ENCODE measurements at places on chromosomes 4 and X. TPM values are rescaled to one million over a fixed set of nuclear protein-coding genes. Genes with fewer than 3 reads are reported as not detected.

DNA sequence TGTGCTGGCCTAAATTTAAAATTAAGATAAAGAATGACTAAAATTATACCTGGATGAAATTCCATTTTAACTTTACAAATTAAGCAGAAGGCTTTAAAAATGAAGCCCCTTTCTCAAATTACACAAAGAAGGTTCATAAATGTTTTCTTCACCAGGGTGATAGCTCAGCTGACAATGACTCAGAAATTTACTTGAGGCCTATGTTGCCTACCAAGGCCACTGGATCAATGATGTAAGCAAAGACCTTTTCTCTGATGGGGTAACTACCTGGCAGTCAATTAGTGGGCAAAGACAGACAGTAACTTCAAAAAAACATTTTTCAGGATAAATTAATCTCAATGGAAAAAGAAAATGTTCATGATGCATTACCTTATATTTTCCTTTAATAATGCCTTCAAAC lies 23.9 kb upstream of the GPR34 start:
- H3K27me3 ChIP-seq, result no peaks in the 10 kb centered on the region
- H3K36me3 ChIP-seq, result peaks cover 17% of the 10 kb centered on the region
- H3K4me1 ChIP-seq, result peaks cover 34% of the 10 kb centered on the region
- no peak overlapping the region for H3K4me3 ChIP-seq

DNA sequence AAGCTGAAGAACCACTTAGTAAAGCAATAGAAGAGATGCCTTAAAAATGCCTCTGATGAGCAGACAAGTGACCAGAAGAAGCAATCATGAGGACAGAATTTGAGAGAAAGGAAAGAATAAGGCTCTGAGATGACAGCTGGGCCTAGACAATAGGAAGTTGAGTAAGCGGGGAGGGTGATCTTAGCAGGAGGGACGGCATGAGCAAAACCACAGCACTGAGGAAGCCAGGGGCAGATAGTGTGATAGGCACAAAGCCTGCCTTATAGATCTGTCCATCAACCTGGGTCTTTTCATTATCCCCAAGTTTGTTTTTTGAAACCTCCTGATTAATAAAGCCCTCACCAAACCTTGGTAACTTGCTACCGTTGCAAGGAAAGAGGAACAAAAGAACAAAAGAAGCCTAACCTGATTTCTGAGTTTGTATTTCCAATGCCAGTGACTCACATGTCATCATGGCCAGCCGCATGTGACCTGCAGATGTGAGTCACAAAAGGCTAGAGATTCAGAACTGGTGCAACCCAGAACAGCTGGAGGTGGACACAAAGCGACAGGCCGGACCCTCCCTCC lies 55.7 kb upstream of the PPARGC1A start:
- DNase-seq, result peak; percentile 59
- no peak overlapping the region for H3K4me3 ChIP-seq
- no peaks in the 10 kb centered on the region for H3K36me3 ChIP-seq
- H3K27me3 ChIP-seq, result no peaks in the 10 kb centered on the region
- peak overlapping the region; percentile 75 for H3K27ac ChIP-seq
- peaks cover 23% of the 10 kb centered on the region for H3K4me1 ChIP-seq

DNA sequence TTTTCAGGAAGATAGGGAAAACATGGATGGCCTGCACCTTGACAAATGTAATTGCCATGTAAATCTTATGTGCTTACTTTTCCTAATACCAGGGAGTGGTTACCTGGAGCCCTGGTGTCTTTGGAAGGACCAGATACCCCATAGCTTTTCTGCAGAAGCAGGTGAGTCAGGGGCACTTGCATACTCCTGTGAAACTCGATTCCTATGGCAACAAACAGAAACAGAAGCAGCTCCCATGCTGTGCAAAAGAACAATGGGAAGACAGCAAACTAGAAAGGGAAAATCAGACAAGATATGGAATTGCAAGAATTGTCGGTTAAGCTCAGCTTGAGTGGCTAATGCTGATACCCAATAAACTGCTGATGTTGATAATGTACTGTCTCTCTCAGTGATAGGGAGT lies 117.4 kb upstream of the AFF2 start:
- no peak for DNase-seq
- H3K4me3 ChIP-seq, result no peak overlapping the region
- H3K36me3 ChIP-seq, result no peaks in the 10 kb centered on the region
- H3K4me1 ChIP-seq, result peaks cover 11% of the 10 kb centered on the region
- H3K27me3 ChIP-seq, result no peaks in the 10 kb centered on the region

- DNase-seq, result no peak
- H3K36me3 ChIP-seq, result peaks cover 38% of the 10 kb centered on the region
- peaks cover 17% of the 10 kb centered on the region for H3K4me1 ChIP-seq
- H3K27me3 ChIP-seq, result no peaks in the 10 kb centered on the region
- peak overlapping the region; percentile 50 for H3K27ac ChIP-seq
Observed at GRCh38 chr4:6908432-6909112, 1.1 kb upstream of the TBC1D14 start.

DNA sequence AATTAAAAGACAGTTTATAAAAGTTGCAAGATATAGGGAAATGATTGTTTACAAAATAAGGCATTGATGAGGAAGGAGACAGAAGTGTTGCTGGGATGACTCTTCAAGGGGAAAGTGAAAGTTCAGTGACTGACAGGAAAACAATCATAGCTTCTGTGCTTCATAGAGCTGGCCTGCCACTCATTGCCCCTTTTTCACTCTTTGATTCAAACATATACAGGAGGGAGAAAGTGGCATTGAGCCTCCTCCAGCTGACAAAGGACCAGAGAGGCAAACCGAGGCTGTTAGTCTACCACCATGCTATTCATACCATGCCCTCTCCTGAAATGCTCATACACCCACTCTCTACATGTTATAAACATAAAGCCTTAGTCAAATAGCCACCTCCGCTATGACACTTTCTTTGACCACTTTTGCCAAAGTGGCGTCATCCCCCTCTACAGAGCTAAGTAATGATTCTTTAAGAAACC lies 79.2 kb upstream of the ATOH1 start:
- no peak overlapping the region for H3K27ac ChIP-seq
- H3K27me3 ChIP-seq, result no peaks in the 10 kb centered on the region
- no peaks in the 10 kb centered on the region for H3K36me3 ChIP-seq
- H3K4me3 ChIP-seq, result no peak overlapping the region
- no peaks in the 10 kb centered on the region for H3K4me1 ChIP-seq

GRCh38 chrX:110435196-110435595 lies 76.5 kb downstream of the RTL9 start:
- H3K4me1 ChIP-seq, result no peaks in the 10 kb centered on the region
- no peak for DNase-seq
- no peaks in the 10 kb centered on the region for H3K36me3 ChIP-seq
- no peak overlapping the region for H3K27ac ChIP-seq
- H3K4me3 ChIP-seq, result no peak overlapping the region
- H3K27me3 ChIP-seq, result peaks cover 100% of the 10 kb centered on the region

DNA sequence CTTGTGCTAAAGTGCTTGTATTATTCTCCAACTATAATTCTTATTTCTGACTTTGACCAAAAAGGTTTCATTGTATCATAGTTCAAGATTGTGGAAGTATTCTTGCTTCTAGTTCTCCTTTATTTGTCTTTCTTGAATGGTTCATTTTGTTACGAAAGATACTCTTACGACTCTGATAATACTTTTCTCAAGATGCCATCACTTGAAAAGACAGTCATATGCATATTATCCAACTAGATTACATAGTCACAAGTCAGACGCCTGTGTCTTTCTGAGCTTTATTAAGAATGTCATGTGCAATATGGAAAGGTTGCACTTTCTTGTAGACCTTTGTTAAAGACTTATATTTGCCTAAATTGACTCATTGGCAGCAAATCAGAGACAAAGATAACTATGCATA lies 71.4 kb upstream of the HPGD start:
- no peak overlapping the region for H3K27ac ChIP-seq
- no peaks in the 10 kb centered on the region for H3K4me1 ChIP-seq
- no peaks in the 10 kb centered on the region for H3K36me3 ChIP-seq
- no peaks in the 10 kb centered on the region for H3K27me3 ChIP-seq

GRCh38 chrX:10280071-10280470 lies 123.3 kb downstream of the CLCN4 start:
- no peak for DNase-seq
- H3K27ac ChIP-seq, result no peak overlapping the region
- H3K4me1 ChIP-seq, result no peaks in the 10 kb centered on the region
- H3K27me3 ChIP-seq, result peaks cover 12% of the 10 kb centered on the region
- H3K36me3 ChIP-seq, result no peaks in the 10 kb centered on the region
- H3K4me3 ChIP-seq, result no peak overlapping the region

DNA sequence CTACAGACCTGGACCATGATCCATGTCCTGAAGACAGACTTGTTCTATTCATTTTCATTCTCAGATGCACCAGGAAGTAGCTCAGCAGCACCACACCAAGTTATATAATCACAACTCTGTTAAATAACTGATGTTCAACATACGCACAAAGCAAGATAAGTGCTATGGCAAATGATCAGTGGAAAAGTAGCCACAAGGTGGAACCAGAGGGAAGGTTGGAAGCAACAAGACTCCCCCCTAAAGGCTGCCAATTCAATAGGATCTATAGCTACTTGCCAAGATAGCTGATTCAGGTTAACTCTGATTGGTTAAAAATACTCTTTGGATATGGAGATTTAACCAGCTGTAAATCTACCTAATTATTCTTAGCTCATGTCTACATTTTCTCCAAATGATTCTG lies 23.7 kb upstream of the FAM47B start:
- DNase-seq, result peak; percentile 54
- peak overlapping the region; percentile 42 for H3K27ac ChIP-seq
- H3K4me1 ChIP-seq, result peaks cover 31% of the 10 kb centered on the region
- no peaks in the 10 kb centered on the region for H3K36me3 ChIP-seq
- H3K27me3 ChIP-seq, result no peaks in the 10 kb centered on the region
- no peak overlapping the region for H3K4me3 ChIP-seq

GRCh38 chrX:110532581-110532931 lies 173.9 kb downstream of the RTL9 start:
- no peaks in the 10 kb centered on the region for H3K4me1 ChIP-seq
- H3K36me3 ChIP-seq, result no peaks in the 10 kb centered on the region
- H3K27ac ChIP-seq, result no peak overlapping the region

GRCh38 chrX:18725310-18725943 lies 18.0 kb downstream of the PPEF1 start:
- H3K27me3 ChIP-seq, result no peaks in the 10 kb centered on the region
- H3K4me3 ChIP-seq, result no peak overlapping the region
- H3K4me1 ChIP-seq, result no peaks in the 10 kb centered on the region
- H3K36me3 ChIP-seq, result no peaks in the 10 kb centered on the region
- no peak for DNase-seq
- H3K27ac ChIP-seq, result no peak overlapping the region

DNA sequence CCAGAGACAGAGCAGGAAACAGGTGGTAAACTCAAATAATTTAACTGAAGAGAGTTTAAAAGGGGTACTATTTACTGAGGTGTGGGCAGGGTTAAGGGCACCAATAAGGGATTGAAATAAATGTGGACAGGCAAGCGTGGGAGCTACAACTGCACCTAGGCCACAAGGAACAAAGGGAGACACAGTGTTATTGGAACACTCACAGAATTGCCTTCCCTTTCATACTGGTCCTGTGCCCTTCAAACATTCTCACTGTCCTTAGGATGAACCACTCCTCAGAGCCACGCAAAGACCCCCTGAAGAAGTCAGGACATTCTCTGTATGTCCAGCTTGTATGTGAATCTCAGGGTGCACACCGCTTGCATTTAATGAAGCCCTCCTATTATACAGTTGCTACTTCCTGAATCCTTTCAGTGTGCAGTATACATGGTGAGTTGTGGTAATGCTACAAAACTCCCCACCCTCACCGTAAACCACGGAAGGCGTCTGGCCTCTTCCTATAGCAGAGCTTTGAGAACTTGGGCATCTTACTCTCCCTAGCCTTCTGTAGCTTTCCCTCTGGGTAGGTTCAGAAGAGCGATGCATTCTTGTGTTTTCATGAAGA lies 9.6 kb upstream of the MRPL1 start:
- no peak overlapping the region for H3K4me3 ChIP-seq
- no peak overlapping the region for H3K27ac ChIP-seq
- DNase-seq, result no peak
- H3K27me3 ChIP-seq, result no peaks in the 10 kb centered on the region

DNA sequence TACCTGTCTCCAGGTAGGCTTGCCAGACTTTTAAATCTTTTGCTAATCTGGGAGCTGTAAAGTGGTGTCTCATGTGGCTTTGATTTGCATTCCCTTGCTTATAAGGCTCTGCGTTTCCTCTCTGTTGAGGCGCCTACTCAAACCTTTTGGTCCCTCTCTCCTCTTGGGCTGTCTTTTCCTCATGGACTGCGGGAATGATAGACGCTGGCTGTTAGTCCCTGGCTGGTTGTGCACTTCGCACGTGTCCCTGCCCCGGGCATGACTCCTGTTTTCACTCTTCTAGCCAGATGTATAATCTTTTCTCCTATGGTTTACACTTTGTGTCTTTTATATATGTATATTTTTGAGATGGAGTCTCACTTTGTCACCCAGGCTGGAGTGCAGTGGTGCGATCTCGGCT lies 39.7 kb downstream of the RGS12 start:
- H3K27me3 ChIP-seq, result no peaks in the 10 kb centered on the region
- H3K4me3 ChIP-seq, result no peak overlapping the region
- no peak for DNase-seq
- H3K27ac ChIP-seq, result no peak overlapping the region
- no peaks in the 10 kb centered on the region for H3K36me3 ChIP-seq

DNA sequence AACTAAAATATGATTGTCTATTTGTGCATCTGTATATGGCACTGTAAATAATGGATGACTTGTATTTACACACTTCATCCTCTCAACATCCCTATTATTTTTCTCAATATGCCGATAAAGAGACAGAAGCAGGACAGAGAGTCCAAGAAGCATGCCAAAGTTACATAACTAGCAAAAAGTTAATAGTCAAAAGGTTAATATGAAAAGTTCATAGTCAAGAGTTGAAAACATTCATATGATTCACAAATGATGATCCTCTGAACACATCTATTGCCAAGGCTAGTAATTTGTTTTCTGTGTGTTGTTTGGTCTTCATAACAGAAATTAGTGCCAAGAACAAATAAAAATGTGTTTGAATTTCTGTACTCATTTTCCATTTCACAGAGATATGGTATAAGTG lies 231.0 kb downstream of the ADAMTS3 start:
- H3K36me3 ChIP-seq, result no peaks in the 10 kb centered on the region
- no peaks in the 10 kb centered on the region for H3K4me1 ChIP-seq
- DNase-seq, result no peak

- no peak for DNase-seq
- no peaks in the 10 kb centered on the region for H3K4me1 ChIP-seq
- H3K4me3 ChIP-seq, result no peak overlapping the region
- H3K36me3 ChIP-seq, result no peaks in the 10 kb centered on the region
- no peaks in the 10 kb centered on the region for H3K27me3 ChIP-seq
- no peak overlapping the region for H3K27ac ChIP-seq
Observed at GRCh38 chr4:138005486-138005885, 236.7 kb downstream of the SLC7A11 start.

DNA sequence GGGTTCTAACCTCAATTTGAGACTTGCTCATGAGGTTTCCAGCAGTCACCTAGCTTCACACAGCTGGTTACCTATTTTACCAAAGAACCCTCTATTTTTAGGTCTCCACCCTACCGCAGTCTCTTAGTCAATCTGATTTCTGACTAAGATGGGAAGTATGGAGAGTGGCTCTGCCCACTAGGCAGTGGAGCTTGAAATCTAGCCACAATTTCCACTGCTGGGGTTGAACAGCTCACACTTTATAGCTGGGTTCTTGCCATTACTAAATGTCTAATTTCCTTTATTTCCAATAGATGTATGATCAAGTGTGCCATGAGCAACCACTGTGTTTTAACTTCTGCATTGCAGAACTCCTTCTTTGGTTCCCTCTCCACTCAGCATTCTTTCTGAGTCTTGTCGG lies 43.1 kb downstream of the GASK1B start:
- no peak overlapping the region for H3K4me3 ChIP-seq
- no peaks in the 10 kb centered on the region for H3K36me3 ChIP-seq
- H3K4me1 ChIP-seq, result no peaks in the 10 kb centered on the region
- DNase-seq, result no peak
- H3K27me3 ChIP-seq, result no peaks in the 10 kb centered on the region
- no peak overlapping the region for H3K27ac ChIP-seq

Gene TEX13C
- total RNA-seq, result not detected

Gene TSC22D3
- total RNA-seq, result 48.3 TPM

Gene LGI2
- 0.86 TPM for total RNA-seq

Gene GC
- total RNA-seq, result 2.5 TPM

Gene PHEX
- total RNA-seq, result 0.66 TPM

Gene SHROOM2
- total RNA-seq, result 14.1 TPM
